ENCODE measurements at places on chromosomes 11 and 22. TPM values are rescaled to one million over a fixed set of nuclear protein-coding genes. Genes with fewer than 3 reads are reported as not detected.

Gene RIC3
- total RNA-seq = 19.7 TPM

Gene EHBP1L1
- 144 TPM for total RNA-seq

Gene OLFML1
- not detected for total RNA-seq

Gene GLYAT
- not detected for total RNA-seq

Gene MS4A14
- not detected for total RNA-seq

Gene CALCA
- not detected for total RNA-seq

Gene OR5P2
- total RNA-seq = not detected

Gene KCNQ1
- 19.3 TPM for total RNA-seq

Data from activated naive CD4-positive, alpha-beta T cell treated with anti-CD3 and anti-CD28 coated beads, Interleukin-2, amount 50 U/mL, for 72 hours (primary cell).